Activated CD8-positive, alpha-beta T cell treated with anti-CD3 and anti-CD28 coated beads, Interleukin-2, amount 10 ng/mL, durations not matched to agents 7 days and 5 days (primary cell): ENCODE measurements at places on chromosomes 5 and 9.

- no peak for DNase-seq
These were observed 15.8 kb downstream of the TLN1 start for GRCh38 chr9:35716230-35716629.

DNA sequence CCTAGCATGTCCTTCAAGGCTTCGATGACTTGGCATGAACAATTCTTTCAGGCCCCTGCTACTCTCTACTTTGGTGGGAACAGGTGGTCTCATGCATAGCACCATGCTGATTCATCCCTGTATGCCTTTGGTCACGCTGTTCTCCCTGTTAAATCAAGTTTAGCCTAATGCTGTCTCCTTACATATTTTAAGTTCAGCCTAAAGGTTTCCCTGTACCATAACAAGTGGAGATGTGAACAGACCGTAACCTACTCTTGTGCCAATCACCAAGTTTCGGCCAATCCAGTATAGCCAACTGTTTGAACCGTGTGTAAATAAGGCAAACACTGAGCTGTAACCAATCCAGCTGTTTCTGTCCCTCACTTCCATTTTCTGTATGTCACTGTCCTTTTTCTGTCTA is 8.0 kb downstream of the GAS1 start:
- no peak for DNase-seq

DNA sequence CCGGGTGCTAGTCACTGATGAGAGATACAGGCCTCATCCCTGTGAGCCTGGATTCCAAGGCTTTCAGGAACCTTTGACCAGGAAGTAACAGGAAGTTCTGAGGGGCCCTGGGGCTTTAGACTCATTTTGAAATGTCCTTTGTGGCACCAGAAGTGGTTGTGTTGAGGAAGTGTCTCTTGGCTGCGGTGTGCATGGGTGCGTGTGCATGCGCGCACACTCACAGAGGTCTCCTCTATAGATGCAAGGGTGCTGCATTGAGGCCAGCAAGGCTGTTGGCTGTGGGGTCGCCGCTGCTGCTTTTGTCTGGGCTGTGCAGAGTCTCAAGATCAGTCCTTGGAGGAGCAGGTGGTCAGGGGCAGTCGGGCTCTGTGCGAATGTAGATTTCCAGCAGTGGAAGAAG is 7.6 kb downstream of the RAB24 start:
- DNase-seq: no peak

- DNase-seq: no peak
These were observed 78.4 kb downstream of the EBF1 start for GRCh38 chr5:159021136-159021900.

DNA sequence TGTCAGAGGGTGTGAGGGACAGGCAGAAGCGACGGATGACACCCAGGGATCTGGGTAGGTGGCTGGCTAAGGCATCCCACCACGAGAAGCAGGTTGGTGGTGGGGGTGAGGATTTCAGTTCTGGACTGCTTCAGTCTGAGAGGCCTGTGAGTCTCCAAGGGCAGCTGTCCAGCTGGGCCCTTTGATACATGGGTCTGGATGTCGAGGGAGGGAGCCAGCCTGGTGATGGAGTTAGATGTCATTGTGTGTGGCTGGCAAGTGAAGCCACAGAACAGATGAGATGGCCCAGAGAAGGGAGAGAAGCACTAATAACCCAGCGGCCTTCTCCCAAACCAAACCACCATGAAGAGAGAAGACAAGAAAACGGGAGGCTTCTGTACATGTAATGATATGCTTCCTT is 11.1 kb downstream of the MED27 start:
- no peak for DNase-seq

DNA sequence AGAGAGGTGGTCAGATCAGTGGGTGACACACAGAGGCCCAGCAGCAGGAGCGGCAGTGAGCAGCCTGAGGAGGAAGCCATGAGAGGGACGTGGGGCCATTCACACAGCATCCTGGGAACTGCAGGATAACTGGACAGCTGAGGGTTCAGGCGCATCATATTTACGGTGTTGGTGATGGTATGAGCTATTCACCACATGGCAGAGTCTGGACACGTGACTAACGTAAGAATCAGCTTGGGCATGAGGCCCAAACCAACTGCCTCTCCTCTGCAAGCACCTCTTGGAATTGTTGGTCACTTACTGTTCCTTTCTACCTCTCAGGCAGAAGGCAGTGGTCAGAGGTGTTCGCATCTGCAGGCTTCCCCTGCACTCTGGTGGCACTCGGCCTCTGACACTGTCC is 141.1 kb downstream of the ENTREP1 start:
- no peak for DNase-seq

DNA sequence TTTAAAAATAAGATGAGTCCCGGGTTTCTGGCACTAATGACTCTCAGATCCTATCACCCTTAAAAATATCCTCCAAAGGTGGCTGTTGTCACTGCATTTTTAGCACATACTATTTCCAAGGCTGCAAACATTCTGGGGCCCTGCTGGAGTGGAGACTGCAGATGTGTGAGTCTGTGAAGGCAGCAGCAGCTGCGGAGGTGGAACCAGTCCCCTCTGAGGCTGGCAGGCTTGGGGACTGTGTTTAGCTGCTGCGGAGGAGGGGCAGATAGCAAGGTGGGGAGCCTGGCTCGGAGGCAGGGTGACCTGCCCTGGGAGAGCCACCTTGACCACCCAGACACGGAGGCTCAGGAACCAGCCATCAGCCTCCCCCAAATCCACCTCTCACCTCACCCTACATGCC is 77.0 kb downstream of the C5orf15 start:
- DNase-seq: no peak

DNA sequence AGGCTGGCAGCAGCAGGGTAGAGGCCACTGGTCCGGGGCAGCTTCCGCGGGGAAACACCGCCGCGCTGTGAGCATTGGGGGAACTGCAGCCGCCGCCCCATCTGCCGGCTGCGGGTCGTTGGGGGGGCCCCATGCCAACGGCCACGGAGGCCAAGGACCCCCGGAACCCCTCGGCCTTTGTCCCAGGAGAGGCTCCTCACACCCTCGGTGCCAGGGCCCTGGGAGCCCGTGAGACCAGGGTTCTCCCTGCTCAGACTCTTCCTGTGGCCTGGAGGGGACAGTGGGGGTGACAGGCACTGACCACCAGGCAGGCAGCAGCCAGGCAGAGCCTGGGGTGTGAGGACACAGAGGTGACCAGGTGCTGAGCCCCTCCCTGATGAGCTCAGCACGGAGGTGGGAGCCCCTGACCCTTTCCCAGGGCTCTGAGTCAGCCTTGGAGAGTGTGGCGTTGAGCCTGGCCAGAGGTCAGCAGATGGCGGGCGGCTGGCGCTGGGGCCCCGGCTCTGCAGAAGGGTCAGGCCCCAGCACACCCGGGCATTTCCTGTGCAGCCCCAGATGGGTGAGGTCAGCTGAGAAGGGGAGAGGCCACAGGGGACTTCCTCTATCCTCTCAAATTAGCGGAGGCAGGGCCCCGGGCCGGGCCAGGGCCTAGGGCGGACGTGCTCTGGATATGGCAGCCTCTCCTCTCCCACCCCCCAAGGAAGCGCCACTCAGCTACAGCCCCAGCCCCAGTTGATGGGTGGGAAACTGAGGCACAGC is 17.9 kb upstream of the EGFL7 start:
- peak; percentile 84 for DNase-seq

DNA sequence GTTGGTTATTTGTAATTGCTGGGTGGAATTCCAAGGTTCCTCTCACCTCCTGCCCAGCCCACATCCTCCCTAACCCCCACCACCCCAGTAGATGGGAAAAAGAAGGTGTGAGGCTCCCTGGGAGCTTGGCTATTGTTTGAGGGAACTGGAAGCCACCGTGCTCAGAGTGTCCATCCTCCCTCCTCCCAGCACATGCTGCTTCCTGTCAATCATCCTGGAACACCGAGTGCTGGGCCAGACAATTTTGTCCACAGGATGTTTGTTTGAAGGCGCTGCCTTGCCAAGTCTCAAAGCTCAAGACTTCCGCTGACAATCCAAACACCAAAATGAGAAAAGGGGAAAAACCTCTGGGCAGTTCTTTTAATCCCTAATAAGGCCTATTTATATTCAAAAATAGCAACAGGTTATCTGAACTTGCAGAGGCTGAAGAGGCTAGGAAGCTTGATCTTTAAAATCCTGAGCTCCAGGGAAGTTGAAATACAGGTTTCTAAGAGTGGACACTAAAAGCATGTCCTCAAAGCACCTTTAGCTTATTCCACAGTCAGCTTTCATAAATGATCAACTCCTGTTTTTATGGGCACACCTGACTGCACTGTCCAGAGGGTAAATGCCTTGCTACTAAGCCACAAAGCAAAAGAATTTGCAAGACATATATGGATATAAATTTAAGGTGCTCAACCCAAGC is 286.7 kb downstream of the NFIB start:
- no peak for DNase-seq

DNA sequence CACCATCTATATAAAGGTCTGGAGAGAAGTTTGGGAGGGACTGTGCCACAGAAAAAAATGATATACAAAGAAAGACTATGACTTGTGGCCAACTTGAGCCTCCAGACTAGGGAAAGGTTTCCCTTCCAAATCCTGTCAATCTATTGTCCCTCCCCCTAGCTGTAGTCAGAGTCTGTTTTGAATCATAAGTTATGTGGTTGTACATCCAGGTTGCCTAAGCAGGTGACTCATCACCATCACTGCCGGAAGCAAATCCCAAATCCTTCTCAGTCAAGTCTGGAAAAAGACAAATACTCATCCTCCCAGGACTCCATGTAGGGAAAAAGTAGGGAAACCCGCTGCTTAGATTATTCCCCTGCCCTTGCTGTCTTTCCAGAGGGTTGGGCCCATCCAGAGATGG is 235.7 kb downstream of the CDK5RAP2 start:
- no peak for DNase-seq

DNA sequence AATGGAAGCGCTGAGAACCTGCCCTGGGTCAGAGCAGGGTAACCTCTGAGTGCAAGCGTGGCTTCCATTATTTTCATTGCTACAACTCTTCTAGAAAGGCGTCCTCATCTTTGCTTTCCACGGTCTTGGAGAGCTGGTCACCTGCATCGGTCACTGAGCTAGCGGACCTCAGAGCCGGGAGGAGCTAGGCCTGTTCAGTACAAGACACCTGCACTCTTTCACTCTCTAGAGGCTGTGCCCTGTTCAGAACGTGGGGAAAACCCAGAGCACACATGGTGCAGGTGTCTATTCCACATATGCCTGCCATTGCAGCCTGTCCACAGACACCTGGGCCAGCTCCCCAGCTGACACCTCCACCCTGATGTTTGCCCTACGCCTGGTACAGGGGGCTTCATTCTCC is 147.8 kb upstream of the IRX2 start:
- DNase-seq: no peak

DNA sequence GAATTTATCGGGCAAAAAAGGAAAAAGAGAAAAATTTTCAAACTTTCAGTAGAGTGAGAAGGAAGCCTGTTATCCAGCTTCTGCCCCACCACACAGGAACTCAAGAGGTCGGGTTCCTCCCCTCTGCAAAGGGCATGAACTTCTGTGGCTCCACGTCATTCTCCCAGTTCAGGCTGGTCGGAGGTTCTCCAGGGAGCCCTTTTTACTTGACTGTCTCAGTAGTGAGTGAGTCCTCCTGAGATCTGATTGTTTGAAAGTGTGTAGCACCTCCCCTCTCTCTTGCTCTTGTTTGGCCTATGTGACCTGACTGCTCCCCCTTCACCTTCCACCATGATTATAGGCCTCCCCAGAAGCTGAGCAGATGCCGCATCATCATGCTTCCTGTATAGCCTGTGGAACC is 9.7 kb downstream of the SPINK1 start:
- DNase-seq: no peak

- no peak for DNase-seq
These were observed 680.8 kb downstream of the CETN3 start for GRCh38 chr5:89728750-89729149.

GRCh38 chr5:67455970-67456369 is 259.4 kb upstream of the CD180 start:
- no peak for DNase-seq

- no peak for DNase-seq
These were observed 175.1 kb downstream of the HCN1 start for GRCh38 chr5:45521067-45521466.

DNA sequence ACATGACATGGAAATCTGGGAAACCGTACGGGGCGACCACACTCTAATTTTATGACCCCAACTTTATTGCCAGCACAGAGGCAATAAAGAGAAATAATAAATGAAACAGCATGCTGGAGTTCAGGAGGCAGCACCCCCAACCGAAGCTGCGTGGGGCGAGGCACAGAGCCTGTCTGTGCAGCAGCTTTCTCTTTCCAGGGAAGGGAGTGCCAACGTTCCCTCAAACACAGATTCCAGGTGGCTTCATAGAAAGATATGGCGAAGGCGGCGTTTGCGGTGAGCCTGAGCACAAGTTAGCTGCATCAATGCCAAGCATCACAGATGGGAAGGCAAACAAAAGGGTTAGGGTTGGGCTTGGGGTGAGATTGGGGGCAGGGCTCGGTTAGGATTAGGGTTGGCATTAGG is 114.8 kb downstream of the HSD17B3 start:
- DNase-seq: no peak

DNA sequence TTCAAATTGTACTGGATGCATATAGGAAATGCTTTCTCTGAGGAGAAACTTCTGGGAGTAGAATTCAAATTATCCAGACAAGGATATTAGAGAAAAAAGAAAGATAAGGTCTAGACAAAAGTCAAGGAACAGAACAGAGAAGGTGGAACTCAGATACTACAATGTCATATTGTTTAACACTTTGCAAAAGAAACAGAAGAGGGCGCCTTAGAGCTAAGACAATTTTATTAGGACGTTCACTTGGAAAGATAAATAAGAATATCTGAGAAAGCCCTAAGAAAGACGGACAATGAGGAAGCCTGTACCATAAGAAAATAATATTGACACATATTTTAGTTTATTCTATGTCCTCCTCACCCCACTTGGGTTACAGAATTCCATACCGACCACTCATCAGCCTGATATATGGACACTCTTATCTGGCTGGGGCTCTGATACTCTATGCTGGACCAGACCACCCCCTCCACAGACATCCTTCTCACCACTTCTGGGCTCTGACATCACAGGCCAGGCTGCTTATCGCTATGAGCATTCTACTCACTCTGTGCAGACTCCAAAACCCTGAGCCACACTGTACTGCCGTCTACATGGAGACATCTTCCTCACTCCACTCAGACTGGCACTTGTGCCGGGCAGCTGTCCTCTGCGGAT is 9.1 kb upstream of the AK3 start:
- no peak for DNase-seq

DNA sequence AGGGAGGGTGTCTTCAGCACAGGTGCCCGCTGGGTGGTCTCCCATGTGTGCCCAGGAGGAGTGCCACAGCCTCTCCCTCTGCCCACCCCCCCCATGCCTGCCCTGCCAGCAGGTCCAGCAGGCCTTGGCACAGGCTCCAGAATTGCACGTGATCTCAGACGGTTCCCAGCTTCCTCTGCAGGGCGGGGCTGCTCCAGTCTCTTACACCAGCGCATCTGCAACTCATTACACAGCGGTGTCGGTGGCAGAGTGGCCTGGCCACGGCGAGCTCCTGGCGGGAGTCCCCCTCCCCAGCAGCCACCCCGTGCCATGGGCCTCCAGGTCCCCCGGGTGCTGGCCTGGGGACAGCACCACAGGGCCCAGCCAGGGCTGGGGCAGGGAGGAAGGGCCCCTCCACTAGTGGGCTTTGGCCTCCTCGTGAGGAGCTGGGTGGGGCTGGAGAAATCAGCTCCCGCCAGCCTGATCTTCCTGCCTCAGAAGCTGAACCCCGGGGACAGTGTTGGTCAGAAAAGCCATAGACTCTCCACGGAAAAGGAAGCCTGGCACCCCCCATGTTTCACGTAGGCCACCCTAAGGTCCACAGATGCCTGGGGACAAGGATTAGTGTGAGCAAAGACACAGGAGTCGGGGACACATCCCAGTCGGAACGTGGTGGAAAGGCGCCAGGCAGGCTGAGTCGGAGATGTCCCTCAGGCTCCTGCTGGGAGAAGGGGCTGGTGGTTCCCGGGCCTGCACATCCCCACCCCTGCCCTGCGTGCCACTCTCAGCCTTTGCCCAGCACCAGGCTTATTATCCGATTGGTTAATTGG is 40.2 kb downstream of the RXRA start:
- no peak for DNase-seq
